ENCODE measurements at places on chromosomes 7 and 10.

GRCh38 chr10:8439040-8439439 lies 384.6 kb downstream of the GATA3 start:
- DNase-seq: no peak

GRCh38 chr10:37379991-37380390 lies 254.6 kb downstream of the ANKRD30A start:
- DNase-seq: no peak

DNA sequence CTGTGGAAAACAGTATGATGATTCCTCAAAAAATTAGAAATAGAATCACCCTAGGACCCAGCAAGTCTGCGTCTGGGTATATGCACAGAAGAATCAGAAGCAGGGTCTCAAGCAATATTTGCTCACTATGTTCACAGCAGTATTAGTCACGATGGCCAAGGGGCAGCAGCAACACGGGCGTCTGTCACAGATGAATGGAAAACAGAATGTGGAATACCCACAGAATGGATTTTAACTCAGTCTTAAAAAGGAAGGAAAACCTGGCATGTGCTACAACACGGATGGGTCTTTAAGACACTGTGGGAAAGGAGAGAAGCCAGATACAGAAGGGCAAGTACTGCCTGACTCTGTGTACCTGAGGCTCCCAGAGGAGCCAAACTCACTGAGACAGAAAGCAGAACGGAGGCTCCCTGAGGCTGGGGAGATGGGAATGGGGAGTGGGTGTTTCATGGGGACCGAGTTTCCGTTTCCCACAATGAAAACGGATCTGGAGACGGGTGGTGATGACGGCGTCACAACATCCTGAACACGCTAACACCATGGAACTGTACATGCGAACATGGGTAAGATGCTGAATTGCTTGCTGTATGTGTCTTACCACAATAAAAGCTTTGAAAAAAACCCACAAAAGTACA lies 36.7 kb upstream of the INPP5A start:
- DNase-seq: no peak

GRCh38 chr10:124138883-124139348 lies 45.5 kb upstream of the CHST15 start:
- no peak for DNase-seq

- DNase-seq: no peak
Measured at GRCh38 chr10:65891073-65891981, 1034.5 kb upstream of the LRRTM3 start.

GRCh38 chr7:64613653-64614052 lies 50.8 kb upstream of the ZNF680 start:
- DNase-seq: no peak

Data from umbilical cord (tissue), 2 donors.